ENCODE measurements at places on chromosomes 2 and 18.

DNA sequence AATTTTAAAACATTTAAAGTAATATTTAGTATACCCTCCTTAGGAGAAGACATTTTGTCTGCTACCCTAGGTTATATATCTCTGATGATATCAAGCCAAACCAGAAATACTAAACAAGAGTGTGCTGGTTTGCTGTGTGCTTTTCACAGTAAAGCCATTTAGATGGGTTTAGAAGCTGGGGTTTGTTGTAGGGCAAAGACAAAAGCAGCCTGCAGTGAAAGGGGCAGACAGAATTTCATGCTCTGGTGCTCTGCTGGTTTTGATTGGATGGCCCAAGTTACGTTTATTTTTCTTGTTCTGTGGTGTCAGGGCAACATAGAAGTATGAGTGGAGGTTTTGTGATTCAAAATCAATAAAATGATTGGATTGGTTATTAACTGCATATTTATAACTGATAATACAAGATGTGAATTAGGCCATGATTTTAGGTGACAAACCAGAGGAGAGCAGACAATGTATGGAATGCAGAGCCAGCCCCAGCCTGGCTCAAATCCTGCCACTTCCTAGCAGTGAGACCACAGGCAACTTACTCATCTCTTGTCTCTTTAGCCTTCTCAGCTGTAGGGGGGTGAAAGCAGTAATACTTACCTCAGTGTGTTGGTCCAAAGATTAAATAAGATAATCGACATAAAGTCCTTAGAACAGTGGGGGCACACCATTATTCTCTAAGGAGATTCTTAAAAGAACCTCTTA is 30.9 kb upstream of the IER3IP1 start:
- no peaks in the 10 kb centered on the region for H3K4me1 ChIP-seq
- peaks cover 7% of the 10 kb centered on the region for H3K27me3 ChIP-seq
- no peaks in the 10 kb centered on the region for H3K36me3 ChIP-seq
- no peak overlapping the region for H3K4me3 ChIP-seq

DNA sequence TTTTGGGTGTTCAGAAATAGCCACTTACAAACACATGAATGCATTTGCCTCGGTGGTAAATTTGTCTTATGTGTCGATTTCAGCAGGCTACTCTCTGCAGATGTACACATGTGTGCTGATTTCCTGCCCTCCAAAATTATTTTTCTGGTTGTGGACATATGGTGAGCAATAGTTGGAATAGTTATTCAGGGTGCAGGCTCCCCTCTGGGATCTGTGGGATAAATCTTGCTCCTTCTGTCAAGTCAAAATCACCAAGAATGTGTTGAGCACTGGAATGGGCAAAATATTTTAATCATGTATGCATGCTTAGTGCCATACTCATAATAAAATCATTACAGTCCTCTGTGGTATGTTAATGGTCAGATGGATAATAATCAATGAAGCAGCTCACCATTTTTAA is 684.5 kb downstream of the BCL11A start:
- no peak for DNase-seq
- H3K36me3 ChIP-seq: no peaks in the 10 kb centered on the region
- no peaks in the 10 kb centered on the region for H3K4me1 ChIP-seq
- no peak overlapping the region for H3K27ac ChIP-seq

GRCh38 chr2:216057688-216058193 is 23.9 kb downstream of the PECR start:
- no peak for DNase-seq
- no peaks in the 10 kb centered on the region for H3K27me3 ChIP-seq
- no peaks in the 10 kb centered on the region for H3K36me3 ChIP-seq
- no peak overlapping the region for H3K4me3 ChIP-seq
- H3K4me1 ChIP-seq: no peaks in the 10 kb centered on the region

DNA sequence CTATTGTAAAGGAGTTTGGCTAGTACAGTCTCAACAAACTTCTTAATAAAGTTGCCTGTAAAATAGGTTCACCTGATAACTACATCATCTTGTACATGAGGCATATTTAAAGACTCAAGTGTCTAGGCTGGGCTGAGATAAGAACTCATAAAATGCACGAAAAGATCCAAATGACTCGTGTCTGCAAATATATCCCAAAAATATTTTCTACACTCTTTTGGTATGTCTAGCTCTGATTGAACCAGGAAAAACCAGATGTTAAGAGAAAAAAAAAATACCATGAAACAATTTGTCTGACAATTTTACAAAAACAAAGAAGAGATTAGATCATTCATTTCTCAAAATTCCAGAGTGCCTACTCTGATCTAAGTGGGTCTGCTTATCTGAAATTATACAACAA is 166.9 kb upstream of the OSR1 start:
- H3K4me3 ChIP-seq: no peak overlapping the region
- H3K27ac ChIP-seq: no peak overlapping the region
- H3K27me3 ChIP-seq: no peaks in the 10 kb centered on the region

Measured in Panc1 (cell line).